Activated CD8-positive, alpha-beta memory T cell treated with anti-CD3 and anti-CD28 coated beads, Interleukin-2, amount 10 ng/mL, durations not matched to agents 7 days and 5 days (primary cell): ENCODE measurements at places on chromosomes 1 and 21.

- H3K4me1 ChIP-seq, result peaks cover 2% of the 10 kb centered on the region
- H3K4me3 ChIP-seq, result no peak overlapping the region
- no peak for DNase-seq
- H3K36me3 ChIP-seq, result peaks cover 18% of the 10 kb centered on the region
Measured at GRCh38 chr1:9755441-9755995, 68.2 kb downstream of the CLSTN1 start.

DNA sequence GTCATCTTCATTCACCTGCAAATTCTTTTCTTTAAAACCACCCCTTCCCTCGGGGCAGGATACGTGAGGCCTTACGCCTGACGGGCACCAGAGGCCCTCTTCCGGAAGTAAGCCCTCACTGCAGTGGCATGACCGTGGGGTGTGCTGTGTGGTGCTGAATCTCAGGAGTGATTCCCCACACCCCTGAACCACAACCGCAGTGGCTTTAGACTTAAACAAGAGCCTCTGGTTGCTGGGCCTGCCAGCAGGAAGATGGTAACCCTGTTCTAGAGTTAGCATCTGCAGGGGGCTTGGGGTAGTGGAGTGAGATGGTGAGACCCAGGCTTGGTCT, 12.1 kb downstream of the BSND start:
- no peak overlapping the region for H3K4me3 ChIP-seq
- no peaks in the 10 kb centered on the region for H3K36me3 ChIP-seq
- H3K27ac ChIP-seq, result no peak overlapping the region
- H3K4me1 ChIP-seq, result peaks cover 5% of the 10 kb centered on the region
- DNase-seq, result peak; percentile 59
- peaks cover 20% of the 10 kb centered on the region for H3K27me3 ChIP-seq

- no peaks in the 10 kb centered on the region for H3K27me3 ChIP-seq
- no peak for DNase-seq
- H3K36me3 ChIP-seq, result peaks cover 7% of the 10 kb centered on the region
- H3K4me1 ChIP-seq, result peaks cover 45% of the 10 kb centered on the region
- H3K4me3 ChIP-seq, result no peak overlapping the region
Measured at GRCh38 chr1:229554886-229555621, 3.5 kb downstream of the ABCB10 start.

DNA sequence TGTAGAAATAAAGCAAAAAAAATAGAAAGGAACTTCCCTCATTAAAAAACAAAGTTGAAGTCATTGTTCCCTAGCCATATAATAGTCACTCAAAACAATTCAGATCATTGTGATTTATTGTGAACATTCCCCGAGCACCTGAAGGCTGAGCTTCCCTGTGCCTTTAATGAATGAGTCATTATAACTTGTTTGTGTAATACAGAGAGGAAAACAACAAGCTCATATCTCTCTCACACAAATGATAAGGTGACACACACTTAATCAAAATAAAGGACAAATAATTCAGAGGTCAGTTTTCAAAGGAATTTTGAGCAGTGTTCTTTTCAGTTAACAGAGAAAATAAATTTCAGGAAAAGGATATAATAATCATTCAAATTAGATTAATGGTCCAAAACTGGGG, 326.2 kb downstream of the DUSP10 start:
- H3K27ac ChIP-seq, result no peak overlapping the region
- peaks cover 15% of the 10 kb centered on the region for H3K27me3 ChIP-seq
- H3K4me3 ChIP-seq, result no peak overlapping the region
- H3K4me1 ChIP-seq, result no peaks in the 10 kb centered on the region

- H3K27me3 ChIP-seq, result peaks cover 14% of the 10 kb centered on the region
- H3K27ac ChIP-seq, result peak overlapping the region; percentile 88
- peak overlapping the region; percentile 86 for H3K4me3 ChIP-seq
- peaks cover 33% of the 10 kb centered on the region for H3K4me1 ChIP-seq
- H3K36me3 ChIP-seq, result peaks cover 15% of the 10 kb centered on the region
Measured at GRCh38 chr1:9181990-9182783, 52.4 kb upstream of the H6PD start.

- H3K36me3 ChIP-seq, result no peaks in the 10 kb centered on the region
- H3K27ac ChIP-seq, result no peak overlapping the region
- no peak for DNase-seq
- no peaks in the 10 kb centered on the region for H3K4me1 ChIP-seq
Measured at GRCh38 chr1:155099331-155099730, 20.7 kb downstream of the EFNA3 start.

- no peak for DNase-seq
- no peak overlapping the region for H3K4me3 ChIP-seq
- H3K36me3 ChIP-seq, result no peaks in the 10 kb centered on the region
- H3K27me3 ChIP-seq, result no peaks in the 10 kb centered on the region
- no peak overlapping the region for H3K27ac ChIP-seq
Measured at GRCh38 chr1:38962560-38962959, 20.9 kb upstream of the RHBDL2 start.

DNA sequence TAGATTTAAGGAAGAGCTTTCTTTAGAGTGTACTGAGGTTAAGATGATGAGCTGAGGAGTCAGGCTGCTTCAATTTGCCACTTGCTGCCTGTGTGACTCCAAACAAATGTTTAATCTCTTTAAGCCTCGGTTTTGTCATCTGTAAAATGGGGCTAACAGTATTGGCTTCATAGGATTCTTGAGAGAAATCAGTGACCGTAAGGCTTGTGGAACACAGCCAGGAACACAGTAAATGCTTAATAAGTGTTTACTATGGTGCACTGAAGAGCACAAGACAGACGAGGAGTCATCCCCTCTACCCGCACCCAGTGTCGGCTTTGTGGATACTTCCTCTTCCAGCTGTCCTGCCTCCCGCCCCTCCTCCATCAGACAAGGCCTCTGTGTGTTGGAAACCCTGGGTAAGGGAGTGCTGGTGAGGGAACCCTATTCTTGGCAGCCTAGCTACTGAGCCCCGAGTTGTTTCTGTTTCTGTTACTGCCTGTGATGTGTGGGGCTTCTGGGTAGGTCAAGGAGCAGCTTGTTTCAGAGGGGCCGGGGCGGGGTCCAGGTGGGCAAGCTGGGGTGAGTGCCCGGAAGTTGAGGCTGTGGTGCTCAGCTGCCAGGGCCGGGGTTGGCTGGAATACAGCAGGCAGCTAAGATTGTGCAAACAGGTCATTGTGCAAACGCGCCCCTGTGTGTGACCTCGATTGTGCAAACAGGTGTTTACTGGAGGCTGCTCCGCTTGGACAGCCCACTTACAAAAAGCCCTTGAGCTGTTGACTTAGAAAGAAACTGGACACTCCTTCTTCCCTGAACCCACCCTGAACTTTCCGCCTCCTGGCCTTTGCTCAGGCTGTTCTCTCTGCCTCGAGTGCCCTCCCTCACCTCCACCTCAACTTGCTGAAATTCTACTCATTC, 4.0 kb upstream of the CSF3R start:
- peaks cover 7% of the 10 kb centered on the region for H3K4me1 ChIP-seq
- DNase-seq, result no peak
- no peak overlapping the region for H3K27ac ChIP-seq
- peaks cover 31% of the 10 kb centered on the region for H3K27me3 ChIP-seq
- no peaks in the 10 kb centered on the region for H3K36me3 ChIP-seq
- H3K4me3 ChIP-seq, result no peak overlapping the region

DNA sequence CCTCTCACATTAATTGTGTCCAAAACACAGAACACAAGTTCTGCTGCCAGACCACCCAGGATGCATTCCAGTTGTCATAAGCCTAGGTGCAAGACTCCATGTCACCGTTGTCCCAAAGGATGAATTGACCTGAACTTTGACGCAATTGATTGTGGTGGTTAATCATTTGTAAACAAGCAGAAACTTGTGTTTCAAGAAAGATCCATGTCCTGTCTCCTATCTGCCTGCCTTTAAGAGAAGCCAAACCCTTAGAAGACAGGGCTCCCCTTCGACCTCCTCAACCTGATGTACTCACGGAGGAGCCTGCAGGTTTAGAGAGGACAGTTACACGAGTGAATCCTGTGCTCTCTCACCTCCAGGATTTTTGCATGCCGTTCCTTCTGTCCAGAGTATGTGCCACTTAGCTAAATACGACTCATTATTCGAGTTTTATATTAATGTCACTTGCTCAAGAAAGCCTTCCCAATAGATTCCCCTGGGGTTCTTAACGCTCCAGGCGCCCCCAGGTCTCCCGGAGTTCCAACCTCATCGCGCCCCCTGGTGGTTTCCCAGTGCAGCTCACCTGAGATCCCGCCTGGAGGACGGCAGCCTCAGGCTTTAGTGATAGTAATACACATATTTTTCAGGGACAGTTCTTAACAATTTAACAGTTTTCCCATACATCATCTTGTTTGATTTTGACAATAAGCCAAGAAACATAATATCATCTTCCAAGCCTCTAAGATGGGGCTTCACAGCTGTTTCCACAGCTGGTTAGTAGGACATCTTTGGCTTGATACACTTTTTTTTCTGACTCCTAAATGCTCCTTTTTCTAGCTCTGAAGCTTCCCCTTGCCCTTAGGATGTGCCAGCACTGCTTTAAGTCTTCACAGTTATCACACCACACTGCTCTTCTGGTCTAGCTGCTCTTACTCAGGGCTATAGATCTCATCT, 2.4 kb upstream of the C8B start:
- H3K36me3 ChIP-seq, result no peaks in the 10 kb centered on the region
- no peaks in the 10 kb centered on the region for H3K27me3 ChIP-seq
- DNase-seq, result no peak
- H3K27ac ChIP-seq, result no peak overlapping the region

DNA sequence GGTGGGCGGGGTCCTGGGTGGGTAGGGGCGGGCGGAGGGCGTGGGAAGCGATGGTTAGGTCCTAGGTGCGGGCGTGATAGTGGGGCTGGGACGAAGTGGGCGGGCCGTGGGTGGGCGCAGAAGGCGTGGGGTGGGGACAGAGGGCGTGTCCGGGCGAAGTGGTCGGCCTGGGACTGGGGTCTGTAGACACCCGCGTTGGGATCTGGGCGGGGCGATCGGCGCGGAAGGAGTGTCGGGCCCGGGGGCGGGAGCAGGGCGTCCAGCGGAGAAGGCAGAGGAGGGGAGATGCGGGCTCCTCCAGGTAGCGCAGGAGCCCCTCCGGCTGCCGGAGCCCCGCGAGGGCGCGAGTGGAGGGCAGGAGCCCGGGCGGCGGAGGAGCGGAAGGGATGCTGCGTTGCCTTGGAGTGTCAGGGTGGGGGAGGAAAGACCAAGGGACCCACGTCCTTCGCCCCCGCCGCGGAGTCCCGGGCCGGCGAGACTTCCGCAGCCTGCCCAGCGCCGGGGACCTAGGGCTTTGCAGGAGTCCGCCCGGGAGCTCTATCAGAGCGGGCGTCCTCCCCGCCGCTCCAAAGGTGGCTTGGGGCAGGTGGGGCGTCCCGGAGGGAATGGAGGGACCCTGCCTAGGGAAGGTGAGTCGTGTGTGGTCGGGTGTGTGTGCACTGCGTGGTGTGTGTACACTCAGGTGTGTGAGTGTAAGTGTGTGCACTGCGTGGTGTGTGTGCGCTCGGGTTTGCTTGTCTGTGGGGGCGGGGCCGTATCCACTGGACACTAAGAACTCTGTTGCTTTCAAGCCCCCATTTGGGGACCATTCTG, 27.0 kb upstream of the PRSS38 start:
- DNase-seq, result peak; percentile 84
- H3K36me3 ChIP-seq, result no peaks in the 10 kb centered on the region
- peaks cover 14% of the 10 kb centered on the region for H3K27me3 ChIP-seq
- H3K4me1 ChIP-seq, result peaks cover 7% of the 10 kb centered on the region

DNA sequence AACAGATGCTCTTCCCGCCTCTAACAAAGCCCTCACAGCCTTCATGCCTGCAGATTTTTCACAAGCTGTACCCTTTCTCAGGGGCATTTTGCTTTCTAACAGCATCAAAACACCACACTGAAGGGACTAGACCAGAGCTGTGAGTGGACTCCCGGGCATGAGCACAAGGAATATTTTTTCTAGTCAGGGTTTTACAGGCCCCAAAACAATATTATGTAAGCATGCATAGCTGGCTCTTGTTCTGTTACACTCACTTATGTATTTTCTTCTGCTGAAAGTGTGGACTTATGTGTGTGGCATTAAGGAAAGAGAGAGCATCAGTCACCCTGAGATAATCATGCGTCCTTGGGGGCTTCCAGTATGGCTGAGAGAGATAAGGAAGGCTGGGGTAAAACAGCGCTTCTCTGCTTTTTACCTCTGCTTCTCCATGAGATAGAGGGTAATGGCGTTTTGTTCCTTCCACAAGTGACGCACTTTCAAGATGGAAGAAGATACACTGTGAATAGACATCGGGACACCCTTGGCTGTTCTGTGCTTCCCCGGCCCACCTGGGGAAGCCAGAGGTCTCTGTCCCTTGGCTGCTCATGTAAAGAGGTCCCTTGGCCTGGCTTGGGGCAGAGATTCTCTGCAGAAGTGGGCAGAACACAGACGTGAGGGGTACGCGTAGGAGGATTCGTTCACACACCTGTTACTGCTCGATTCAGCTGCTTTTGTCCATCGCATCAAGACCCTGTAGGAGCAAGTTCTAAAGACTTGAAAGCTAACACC, 266.7 kb upstream of the RAB4A start:
- H3K27ac ChIP-seq, result no peak overlapping the region
- H3K4me3 ChIP-seq, result no peak overlapping the region
- H3K36me3 ChIP-seq, result no peaks in the 10 kb centered on the region
- H3K27me3 ChIP-seq, result no peaks in the 10 kb centered on the region

- no peak overlapping the region for H3K4me3 ChIP-seq
- H3K27me3 ChIP-seq, result no peaks in the 10 kb centered on the region
- peaks cover 9% of the 10 kb centered on the region for H3K4me1 ChIP-seq
- no peaks in the 10 kb centered on the region for H3K36me3 ChIP-seq
- DNase-seq, result no peak
- no peak overlapping the region for H3K27ac ChIP-seq
Measured at GRCh38 chr1:194341587-194341986, 1155.2 kb upstream of the B3GALT2 start.

DNA sequence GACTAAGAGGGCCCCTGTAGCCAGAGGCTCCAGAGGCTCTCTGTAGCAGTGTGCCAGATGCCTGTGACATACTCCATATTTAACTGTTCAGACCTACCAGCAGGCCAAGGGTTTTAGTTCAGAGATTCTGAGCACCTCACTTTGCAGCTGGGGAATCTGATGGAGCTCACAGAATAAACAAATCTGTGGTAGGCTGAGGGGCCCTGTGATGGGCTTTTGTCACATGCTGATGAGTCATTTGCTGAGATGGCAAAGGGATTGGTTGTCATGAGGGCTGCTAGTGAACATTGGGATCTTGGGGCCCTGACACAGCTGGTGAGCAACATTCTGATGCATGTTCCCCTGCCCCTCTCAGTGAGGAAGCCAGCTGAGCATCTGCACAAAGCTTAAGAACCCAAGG, 482.2 kb downstream of the CAMTA1 start:
- no peak for DNase-seq
- H3K36me3 ChIP-seq, result no peaks in the 10 kb centered on the region
- no peak overlapping the region for H3K27ac ChIP-seq
- H3K4me1 ChIP-seq, result no peaks in the 10 kb centered on the region
- no peak overlapping the region for H3K4me3 ChIP-seq

GRCh38 chr1:184315254-184315653, 71.6 kb upstream of the C1orf21 start:
- no peak for DNase-seq
- no peak overlapping the region for H3K27ac ChIP-seq
- no peaks in the 10 kb centered on the region for H3K4me1 ChIP-seq
- no peak overlapping the region for H3K4me3 ChIP-seq
